Smooth muscle cell of the umbilical artery (primary cell): ENCODE measurements at places on chromosomes 5 and 9. TPM values are rescaled to one million over a fixed set of nuclear protein-coding genes. Genes with fewer than 3 reads are reported as not detected.

BSPRY gene
- total RNA-seq, result not detected in 2 replicates

TOR1A gene
- total RNA-seq, result 52.2 and 54.9 TPM in 2 replicates

LRRTM2 gene
- 0.32 and 0.89 TPM in 2 replicates for total RNA-seq

BHMT2 gene
- total RNA-seq, result 0.59 and 1.2 TPM in 2 replicates

CDC20B gene
- not detected in 2 replicates for total RNA-seq

SPEF2 gene
- total RNA-seq, result 3.6 and 4.5 TPM in 2 replicates

C6 gene
- not detected in 2 replicates for total RNA-seq

GCNT4 gene
- 0.23 and 0.59 TPM in 2 replicates for total RNA-seq
